ENCODE measurements at places on chromosomes 5 and 9.

DNA sequence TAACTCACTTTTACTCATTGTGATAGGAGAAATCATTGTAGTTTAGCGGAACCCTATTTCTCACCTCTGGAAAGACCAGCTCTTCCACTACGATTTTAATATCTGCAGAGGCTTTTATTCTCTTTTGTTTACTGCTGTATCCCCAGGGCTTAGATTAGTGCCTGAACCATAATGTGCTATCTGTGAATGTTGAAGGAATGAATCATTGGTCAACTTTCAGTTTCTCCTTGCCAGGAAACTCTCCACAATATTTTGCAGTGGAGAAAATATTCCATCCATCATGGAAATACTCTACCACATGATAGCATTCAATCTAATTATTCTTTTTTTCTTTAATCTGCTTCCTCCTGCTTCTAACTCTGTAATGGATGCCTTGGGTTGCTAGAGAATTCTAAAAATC, 263.5 kb upstream of the PTPRD start:
- DNase-seq: no peak

DNA sequence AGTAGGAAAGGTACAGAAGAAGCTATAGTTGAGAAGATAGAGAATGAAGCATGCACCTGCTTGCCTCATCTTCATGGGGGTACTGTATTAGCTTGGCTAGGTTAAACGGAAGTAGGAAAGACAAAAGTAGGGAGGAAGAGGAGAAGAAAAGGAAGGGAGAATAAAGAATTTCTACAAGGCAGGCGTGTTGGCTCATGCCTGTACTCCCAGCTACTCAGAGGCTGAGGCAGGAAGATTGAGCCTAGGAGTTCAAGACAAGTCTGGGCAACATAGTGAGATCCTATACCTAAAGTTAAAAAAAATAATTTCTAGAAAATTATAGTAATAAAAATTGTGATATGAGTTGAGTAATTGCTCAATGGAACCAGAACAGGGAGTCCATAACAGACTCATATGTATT, 61.9 kb downstream of the APTX start:
- no peak for DNase-seq

DNA sequence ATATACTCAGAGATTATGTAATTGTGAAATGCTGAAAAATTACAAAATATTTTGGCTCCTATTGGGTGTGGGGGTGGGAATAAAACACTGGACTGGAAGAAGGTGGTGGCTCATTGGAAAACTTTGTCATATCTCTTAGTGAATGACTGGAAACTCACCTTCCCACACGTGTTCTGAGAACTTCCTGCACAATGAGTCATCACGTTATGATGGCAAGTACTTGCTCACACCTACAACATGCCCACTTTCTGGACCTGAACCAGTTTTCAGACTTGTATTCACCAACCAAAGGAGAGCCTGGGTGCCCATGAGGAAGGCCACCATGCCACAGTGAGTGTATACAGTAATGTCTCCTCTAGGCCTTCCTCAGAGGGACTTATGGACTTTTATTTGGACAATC, 294.8 kb downstream of the ASTN2 start:
- DNase-seq: no peak

DNA sequence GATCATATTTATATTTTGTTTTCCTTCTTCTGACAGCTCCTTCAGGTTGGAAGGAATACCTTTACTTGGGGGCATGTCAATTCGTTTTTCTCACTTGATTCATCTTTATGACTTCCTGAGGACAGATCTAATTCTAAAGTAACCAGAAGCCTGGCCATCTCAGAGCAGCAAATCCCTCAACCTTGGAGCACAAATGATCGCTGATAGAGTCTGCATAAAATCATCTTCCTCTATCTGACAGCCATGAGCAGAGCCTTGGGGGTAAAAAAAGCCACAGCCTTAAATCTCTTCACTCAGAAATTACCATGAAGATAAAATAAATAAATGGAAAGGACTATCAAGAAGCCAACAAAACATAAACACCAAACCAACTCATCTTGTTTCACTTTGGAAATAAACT, 325.8 kb downstream of the PRR16 start:
- no peak for DNase-seq

All from stimulated activated CD8-positive, alpha-beta memory T cell treated with anti-CD3 and anti-CD28 coated beads, Interleukin-15, amount 100 ng/mL, for 24 hours (primary cell).